ENCODE measurements at places on chromosomes 1 and 21.

GRCh38 chr1:42258218-42258617 lies 76.8 kb downstream of the FOXJ3 start:
- no peaks in the 10 kb centered on the region for H3K36me3 ChIP-seq
- no peak overlapping the region for H3K27ac ChIP-seq
- no peaks in the 10 kb centered on the region for H3K27me3 ChIP-seq
- DNase-seq = no peak

DNA sequence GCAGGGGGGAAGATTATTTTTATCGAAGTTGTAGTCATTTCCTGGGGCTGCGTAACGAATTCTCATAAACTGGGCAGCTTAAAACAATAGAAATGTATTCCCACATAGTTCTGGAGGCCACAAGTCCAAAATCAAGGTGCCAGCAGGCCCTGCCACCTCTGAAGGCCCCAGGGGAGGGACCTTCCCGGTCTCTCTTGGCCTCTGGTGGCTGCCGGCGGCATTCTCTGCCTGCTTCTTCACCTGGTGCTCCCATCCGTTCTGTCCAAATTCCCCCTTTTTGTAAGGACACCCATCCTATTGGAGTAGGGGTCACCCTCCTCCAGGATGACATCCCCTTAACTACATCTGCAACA lies 92.8 kb downstream of the PDE9A start:
- H3K4me3 ChIP-seq = no peak overlapping the region
- no peaks in the 10 kb centered on the region for H3K27me3 ChIP-seq
- no peaks in the 10 kb centered on the region for H3K36me3 ChIP-seq
- peaks cover 2% of the 10 kb centered on the region for H3K4me1 ChIP-seq
- H3K27ac ChIP-seq = no peak overlapping the region

GRCh38 chr1:180842491-180843275 lies 70.0 kb upstream of the KIAA1614 start:
- peaks cover 3% of the 10 kb centered on the region for H3K36me3 ChIP-seq
- no peak for DNase-seq
- H3K4me3 ChIP-seq = no peak overlapping the region
- H3K27ac ChIP-seq = no peak overlapping the region

- H3K27ac ChIP-seq = peak overlapping the region; percentile 44
- no peak for DNase-seq
- no peaks in the 10 kb centered on the region for H3K27me3 ChIP-seq
- peaks cover 14% of the 10 kb centered on the region for H3K36me3 ChIP-seq
- H3K4me1 ChIP-seq = peaks cover 52% of the 10 kb centered on the region
- H3K4me3 ChIP-seq = no peak overlapping the region
Observed at GRCh38 chr1:55064071-55064581, 24.8 kb downstream of the PCSK9 start.

DNA sequence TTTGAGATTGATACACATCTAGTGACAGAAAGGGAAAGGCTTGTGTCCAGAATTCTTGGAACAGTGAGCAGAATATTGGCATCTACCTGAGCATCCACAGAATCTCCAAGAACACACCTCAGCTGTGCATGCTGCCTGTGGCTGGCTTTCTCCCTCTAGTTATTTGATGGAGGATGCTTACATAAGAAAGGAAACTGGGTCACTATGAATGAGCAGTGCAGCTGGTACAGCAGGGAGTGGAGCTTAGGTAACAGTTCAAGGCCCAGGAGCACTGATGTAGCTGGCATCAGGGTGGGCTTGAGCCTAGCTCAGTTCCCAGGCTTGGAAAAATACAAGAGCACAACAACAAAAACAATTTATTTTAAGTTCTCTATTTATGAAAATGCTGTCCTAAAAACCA lies 26.3 kb downstream of the RGS8 start:
- H3K4me3 ChIP-seq = no peak overlapping the region
- no peak for DNase-seq
- H3K27me3 ChIP-seq = no peaks in the 10 kb centered on the region
- no peaks in the 10 kb centered on the region for H3K4me1 ChIP-seq
- no peaks in the 10 kb centered on the region for H3K36me3 ChIP-seq

Measured in thoracic aorta (tissue), 2 donors.